ENCODE measurements at places on chromosomes 11 and 22. TPM values are rescaled to one million over a fixed set of nuclear protein-coding genes. Genes with fewer than 3 reads are reported as not detected.

Gene VSIG2
- 8.7 TPM for total RNA-seq

- no peak for DNase-seq
Measured at GRCh38 chr11:119318240-119319135, 1.6 kb upstream of the MCAM start.

- no peak for DNase-seq
Measured at GRCh38 chr22:26912655-26913345, 255.4 kb downstream of the MIAT start.

- DNase-seq = no peak
Measured at GRCh38 chr11:109426442-109427240, 4.7 kb downstream of the C11orf87 start.

DNA sequence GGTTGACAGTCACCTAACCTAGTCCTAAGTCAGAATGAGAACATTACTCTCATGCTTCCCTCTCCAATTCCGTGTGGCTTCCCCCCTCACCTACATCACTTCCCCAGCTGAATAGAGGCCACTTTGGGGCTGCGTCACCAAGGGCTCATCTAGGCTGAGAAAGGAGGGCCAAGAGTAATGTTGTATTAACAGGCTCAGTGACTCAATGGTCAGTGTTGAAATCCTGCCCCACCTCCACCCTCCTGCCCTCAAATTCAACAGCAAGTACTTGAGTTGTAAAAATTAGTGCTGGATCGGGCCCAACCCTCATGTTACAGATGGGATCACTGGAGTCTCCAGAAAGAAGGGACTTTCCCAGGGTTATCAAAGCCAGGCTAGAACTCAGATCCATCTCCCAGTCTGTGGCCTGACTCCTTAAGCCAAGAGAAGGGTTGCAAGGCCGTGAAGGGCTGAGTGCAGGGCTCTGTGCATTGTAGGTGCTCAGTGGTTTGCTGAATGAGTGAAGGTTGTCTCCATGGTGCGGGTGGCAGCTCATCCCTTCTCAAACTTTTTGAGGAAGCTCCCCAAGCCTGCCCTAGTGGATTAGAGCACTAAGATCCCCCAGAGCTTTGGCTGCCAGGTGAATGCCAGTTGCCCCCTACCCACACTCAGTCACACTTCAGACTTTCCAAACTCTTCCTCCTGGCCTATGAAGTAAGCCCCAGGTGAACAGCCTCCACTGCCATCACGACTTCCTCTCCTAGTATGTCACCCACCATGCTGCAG lies 3.2 kb downstream of the DGAT2 start:
- DNase-seq = no peak

DNA sequence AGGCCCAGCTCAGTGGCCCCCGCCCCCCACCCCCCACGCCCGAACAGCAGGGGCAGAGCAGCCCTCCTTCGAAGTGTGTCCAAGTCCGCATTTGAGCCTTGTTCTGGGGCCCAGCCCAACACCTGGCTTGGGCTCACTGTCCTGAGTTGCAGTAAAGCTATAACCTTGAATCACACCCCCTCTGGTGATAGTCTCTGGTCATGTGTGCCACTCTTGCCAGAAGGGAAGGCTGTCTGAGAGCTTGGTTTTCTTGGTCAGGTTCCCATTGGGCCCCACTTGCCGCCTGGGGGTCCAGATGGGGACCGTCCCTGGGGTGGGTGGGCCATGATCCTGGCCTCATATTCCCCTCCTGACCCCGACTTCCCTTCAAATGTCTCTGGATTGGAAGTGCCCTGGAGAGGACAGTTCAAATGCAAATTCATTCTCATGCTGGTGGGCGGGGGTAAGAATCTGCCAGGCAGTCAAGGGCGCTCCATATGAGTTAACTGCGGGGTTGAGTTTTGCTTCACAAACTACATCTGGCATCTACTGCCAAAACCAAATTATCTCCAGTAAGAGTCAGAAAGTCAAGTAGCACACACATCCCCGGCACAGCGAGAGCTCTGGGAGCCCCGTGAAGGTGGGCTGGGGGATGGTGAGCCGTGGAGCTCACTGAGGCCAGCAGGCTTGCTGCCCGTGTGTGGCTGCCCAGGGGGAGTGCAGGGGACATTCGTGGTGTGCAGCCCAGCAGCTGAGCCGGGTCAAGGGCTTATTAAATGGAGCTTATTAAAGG lies 35.7 kb downstream of the B3GAT1 start:
- no peak for DNase-seq

GRCh38 chr11:117685566-117685965 lies 111.5 kb downstream of the DSCAML1 start:
- DNase-seq = no peak

- DNase-seq = no peak
Measured at GRCh38 chr11:46991391-46991790, 54.8 kb downstream of the CSTPP1 start.

DNA sequence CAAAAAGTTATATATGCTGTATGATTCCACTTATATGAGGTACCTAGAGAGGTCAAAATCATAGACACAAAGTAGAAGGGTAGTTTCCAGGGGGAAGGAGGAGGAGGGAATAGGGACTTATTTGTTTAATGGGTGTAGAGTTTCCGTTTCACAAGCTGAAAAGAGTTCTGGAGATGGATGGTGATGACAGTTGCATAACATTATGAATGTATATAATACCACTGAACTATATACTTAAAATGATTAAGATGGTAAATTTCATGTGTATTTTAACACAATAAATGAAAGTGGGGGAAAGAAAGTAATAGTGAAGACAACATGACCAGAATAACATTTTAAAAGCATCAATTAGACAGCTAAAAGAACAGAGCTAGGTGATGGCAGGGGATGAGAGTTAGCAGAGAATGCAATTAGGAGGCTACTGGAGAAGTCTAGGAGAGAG lies 51.2 kb downstream of the MRTFA start:
- DNase-seq = no peak

Measured in type B pancreatic cell (in vitro differentiated cells).